Transverse colon (tissue), 4 donors: ENCODE measurements at places on chromosomes 2 and 18. TPM values are rescaled to one million over a fixed set of nuclear protein-coding genes. Genes with fewer than 3 reads are reported as not detected.

Gene SLC30A3
- total RNA-seq, result 0.60 TPM

DNA sequence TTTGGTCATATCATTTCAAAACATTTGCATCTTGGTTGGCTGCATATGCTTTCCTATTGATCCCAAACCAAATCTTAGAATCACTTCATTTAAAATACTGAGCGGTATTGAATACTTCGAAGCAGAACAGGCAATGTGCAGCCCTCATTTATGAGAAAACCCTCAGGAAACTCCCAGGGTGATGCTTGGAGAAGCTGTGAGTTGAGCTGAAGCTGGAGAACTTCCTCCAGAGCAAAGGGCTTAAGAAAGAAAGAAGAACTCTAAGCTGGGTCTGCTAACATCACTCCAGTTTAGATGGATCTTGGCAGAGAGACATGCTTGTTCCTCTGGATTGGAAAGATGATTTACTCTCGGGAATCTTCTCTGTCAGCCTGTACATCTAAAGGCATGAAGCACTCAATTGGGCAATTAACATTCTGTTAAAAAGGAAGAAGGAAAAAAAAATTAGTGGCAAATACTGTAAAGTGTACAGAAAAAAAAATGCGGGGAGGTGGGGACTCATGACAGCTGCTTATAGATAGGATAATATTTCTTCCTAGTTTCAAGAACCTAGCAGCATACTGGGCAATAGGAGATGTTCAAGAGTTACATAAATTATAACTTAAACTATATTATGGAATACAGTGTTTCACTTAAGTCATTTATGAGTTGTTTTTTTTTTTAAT lies 49.5 kb downstream of the ATIC start:
- no peak for DNase-seq

- no peak for DNase-seq
These were observed 22.0 kb upstream of the TFCP2L1 start for GRCh38 chr2:121307048-121307447.

GRCh38 chr2:104781151-104781550 lies 72.8 kb upstream of the POU3F3 start:
- DNase-seq, result no peak

Gene CGREF1
- 4.9 TPM for total RNA-seq

Gene C2orf78
- not detected for total RNA-seq

DNA sequence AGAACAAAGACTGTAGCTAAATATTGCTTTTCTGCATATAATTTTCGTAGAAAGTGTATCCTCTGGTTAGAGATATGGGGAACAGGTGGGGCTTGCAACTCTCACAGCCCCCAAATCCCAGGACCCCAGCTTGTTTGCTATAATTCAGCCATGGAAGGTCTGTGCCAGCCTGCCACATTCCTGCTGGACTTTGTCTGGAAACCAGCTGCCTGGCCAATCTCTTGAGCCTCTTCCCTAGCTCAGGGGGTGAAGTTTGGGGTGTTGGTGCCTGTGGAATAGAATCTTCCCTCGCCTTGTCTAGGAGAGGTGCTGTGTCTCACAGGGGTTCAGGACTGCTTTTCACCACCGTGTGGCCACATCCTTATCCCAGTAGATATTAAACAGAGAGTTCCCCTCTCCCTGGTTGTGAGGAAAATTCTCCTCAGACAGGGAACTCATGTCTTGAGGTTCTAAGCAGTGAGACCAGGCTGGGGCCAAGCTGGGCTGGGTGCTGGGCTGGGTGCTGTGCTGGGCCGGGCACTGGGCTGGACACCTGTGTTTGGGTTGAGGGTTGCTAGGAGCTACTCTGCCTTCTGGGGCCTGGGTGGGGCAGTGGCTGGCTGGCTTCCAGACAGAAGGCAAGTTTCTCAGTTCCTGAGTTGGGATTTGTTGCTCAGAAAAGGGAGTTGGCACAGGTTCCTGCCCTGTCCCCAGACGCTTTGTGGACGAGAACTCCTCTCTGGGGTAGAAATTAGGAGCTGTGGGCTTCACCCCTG lies 12.3 kb downstream of the TOGARAM2 start:
- peak; percentile 75 for DNase-seq

DNA sequence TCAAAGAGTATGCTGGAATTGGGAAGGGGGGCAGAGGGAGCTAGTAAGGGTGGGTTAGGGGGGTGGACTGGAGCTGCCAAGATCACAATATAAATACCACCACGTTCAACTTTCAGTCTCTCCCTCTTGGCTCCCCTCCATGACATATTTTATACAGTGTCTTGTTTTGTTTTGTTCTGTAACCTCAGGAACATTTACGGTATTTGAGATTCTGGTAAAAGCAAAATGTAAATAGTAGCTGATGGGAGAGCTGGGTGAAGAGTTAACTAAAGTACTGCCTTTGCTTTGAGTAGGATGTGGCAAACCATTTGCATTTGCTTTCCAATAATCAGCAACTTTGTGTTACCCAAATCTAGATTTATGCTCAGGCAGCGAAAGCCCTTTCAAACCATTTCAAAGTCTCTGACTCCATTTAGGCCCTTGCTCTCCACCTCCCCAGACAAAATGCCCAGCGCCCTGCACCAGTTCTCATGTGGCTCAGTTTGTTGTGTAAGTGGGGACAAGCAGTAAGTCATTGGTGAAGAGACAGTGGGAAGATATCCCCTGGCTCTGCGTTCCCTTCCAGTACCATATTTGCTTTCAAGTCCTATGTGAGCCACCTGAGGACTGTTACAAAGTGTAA lies 17.4 kb downstream of the IRS1 start:
- DNase-seq, result no peak

Gene OR6B2
- not detected for total RNA-seq

Gene SNTG2
- 1.9 TPM for total RNA-seq

DNA sequence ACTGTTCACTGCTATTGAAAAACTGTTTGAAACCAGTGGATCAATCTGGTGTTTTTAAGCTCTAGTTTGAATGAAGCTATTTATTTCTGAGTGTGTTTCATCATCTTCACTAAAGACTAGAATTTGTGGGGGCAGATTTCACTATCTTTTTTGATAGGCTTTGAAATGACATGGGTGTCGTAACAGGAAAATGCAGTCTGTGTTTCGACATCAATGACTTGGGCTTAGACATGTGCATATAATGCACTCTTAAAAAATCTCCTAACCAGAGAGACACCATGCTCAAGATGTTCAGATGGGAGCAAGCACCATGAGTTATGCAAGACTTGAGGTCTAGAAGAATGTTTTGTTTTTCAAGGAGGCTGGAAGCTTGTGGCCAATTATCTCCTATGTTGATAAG lies 221.6 kb downstream of the GPD2 start:
- no peak for DNase-seq

Gene LHCGR
- not detected for total RNA-seq

DNA sequence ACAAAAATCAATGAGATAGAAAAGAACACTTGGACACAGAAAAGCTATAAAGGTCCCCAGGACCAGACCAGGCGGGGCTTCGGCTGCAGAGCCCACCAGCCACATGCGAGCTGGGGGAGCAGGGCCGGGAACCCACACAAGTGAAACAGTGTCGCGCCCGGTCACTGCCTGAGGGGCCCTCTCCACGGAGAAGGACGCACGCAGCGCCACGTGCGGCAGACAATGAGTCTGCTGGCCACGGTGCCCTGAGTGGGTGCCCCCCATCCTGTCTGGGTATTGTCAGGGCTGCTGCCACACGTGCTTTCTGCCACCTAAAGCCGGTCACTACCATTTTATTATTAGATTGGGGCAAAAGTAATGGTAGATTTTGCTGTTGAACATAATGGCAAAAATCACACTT lies 207.9 kb upstream of the HDAC4 start:
- no peak for DNase-seq

Gene GPR45
- not detected for total RNA-seq

DNA sequence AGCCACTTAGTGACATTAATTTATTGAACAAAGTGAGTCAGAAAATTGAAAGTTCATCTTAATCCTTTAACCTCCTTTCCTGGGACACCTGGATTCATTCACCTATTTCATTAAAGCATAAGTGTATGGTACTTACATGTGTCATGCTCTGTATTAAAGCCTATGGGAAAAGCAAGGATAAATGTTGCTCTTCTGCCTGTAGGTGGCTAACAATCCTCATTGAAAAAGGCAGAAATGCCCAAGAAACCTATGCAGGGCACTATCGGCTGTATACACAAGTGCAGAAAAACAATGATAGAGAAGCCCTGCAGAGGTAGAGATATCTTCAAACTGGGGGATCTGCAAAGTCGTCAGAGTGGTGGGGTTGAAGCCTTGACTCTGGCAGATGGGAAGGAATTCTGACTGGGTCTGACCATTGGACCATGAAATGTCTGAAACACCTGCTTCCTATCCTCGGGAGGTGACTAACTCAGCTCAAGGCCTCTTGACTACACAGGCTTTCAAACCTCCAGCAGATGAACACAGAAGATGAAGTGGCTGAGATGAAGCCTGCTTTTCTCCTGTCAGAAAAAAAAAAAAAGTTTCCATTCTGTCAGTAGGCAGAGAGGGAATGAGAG lies 83.1 kb downstream of the DCC start:
- no peak for DNase-seq

DNA sequence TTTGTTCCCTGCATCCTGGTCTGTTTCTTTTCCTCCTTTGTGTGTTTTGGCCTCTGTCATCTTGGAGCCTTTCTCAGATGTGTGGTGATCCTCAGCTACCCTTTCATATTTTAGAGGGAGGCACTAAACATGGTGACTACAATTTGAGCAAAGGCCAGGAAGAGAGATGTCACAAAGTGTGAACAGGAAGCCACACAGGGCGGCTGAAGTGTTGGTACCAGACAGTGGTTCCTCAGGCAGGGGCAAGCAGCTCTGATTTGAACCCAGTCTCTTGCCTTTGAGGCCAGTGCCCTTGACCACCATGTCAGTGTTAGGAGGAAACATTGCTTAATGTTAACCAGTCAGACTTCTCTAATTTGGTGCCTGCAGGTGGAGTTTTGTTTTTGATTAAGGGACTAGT lies 9.2 kb downstream of the LRRFIP1 start:
- DNase-seq, result no peak

GRCh38 chr2:95046371-95047112 lies 21.0 kb downstream of the MAL start:
- no peak for DNase-seq

DNA sequence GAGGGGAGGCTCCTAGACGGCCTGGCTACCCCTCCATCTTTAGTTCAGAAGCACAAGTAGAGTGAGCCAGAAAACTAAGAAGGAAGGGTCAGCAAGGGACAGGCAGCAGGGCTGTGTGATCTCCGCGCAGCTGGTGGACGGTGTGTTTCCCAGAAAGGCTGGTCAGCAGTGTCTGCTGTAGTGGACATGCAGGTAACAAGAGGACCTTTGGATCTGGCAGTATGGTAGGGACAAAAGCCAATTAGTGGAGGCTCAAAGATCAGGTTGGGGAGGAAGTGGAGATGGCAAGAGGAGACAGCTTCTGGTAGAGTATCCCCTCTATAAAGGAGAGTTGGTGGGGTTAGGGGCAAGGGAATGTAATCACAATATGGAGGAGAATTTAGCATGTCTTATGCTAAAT lies 95.1 kb downstream of the NCK2 start:
- no peak for DNase-seq

GRCh38 chr2:64643838-64644457 lies 9.8 kb downstream of the SERTAD2 start:
- DNase-seq, result no peak

Gene GAREM2
- 4.6 TPM for total RNA-seq

- DNase-seq, result no peak
These were observed 16.8 kb downstream of the TTC39C start for GRCh38 chr18:24031318-24031717.

GRCh38 chr2:47094511-47095142 lies 60.5 kb downstream of the STPG4 start:
- no peak for DNase-seq

GRCh38 chr18:36745219-36745975 lies 83.4 kb downstream of the TPGS2 start:
- no peak for DNase-seq

DNA sequence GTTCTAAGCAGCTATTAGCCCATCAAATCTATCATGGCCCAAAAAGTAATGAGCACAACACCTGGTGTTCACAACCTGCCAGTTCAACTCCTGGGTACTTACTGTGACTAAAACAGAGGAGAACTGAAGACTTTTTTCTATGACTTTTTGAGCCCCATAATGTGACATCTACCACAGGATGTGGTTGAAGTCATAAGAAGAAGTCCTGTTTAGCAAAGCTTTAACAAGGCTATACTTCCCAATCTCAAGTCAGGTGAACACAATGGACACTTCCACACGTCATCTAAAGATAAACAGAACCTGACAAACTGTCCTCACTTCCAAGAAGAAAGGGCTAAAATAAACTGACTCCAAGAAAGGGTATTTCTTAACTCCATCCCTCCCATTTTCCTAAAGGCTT lies 138.8 kb downstream of the ATAD2B start:
- no peak for DNase-seq

- no peak for DNase-seq
These were observed 87.4 kb upstream of the SLC14A2 start for GRCh38 chr18:45527891-45528290.

- no peak for DNase-seq
These were observed 2043.3 kb upstream of the PIK3C3 start for GRCh38 chr18:39911716-39912115.

DNA sequence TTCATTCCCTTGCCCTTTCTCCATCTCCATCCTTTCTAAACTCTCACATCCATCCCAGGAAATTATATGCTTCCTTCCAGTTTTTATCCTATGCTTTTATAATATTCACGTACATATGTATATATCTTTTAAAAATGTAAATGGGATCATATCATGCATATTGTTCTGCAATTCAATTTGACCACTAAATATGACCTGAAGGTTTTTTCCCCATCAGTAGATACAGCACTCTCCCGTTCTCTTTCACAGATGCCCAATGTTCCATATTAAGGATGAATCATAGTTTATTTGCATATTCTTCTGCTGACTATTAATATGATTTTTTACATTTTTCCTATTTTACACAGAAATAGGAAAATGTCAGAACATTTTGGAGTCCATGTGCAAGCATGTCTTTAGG lies 213.3 kb upstream of the PARD3B start:
- DNase-seq, result no peak

Gene ANO7
- 202 TPM for total RNA-seq

GRCh38 chr18:59516356-59517155 lies 157.5 kb upstream of the LMAN1 start:
- DNase-seq, result peak; percentile 16

DNA sequence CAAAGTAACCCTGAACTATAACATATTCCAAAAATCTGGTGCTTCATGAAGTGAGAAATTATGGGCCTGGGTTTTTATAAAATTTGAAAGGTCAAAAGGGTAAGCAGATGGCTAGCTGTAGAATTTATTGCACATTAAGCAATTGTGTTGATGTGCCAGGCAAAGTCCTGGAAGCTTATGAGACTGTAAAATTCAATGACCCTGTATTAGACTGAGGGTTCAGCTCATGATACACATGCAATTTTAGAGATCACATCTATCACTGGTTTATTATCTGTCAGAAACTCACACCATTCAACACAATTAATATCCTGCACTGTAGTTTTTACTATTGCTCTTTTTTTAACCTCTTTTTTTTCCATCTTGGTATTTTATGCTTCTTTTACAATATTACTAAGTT lies 1162.6 kb upstream of the SLC39A10 start:
- DNase-seq, result no peak

DNA sequence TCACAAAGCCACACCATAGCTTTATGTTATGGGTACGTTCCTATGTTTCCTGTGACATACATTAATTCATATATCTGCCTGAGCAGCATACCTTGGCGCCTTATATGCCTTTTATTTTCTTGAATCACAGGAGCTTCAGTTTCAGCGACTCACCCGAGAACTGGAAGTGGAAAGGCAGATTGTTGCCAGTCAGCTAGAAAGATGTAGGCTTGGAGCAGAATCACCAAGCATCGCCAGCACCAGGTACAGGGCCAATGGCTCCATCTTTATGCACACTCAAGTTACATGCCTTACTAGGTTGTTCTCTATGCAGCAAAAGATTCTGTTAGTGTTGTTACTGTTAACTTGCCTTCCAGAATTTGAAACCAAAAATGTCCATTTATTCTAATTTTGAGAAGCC lies 120.4 kb downstream of the PKP4 start:
- no peak for DNase-seq

Gene C1QL2
- not detected for total RNA-seq
